ENCODE measurements at places on chromosomes 6 and 20.

GRCh38 chr6:45378334-45378926 lies 696 bp upstream of the SUPT3H start:
- DNase-seq = peak; percentile 18

DNA sequence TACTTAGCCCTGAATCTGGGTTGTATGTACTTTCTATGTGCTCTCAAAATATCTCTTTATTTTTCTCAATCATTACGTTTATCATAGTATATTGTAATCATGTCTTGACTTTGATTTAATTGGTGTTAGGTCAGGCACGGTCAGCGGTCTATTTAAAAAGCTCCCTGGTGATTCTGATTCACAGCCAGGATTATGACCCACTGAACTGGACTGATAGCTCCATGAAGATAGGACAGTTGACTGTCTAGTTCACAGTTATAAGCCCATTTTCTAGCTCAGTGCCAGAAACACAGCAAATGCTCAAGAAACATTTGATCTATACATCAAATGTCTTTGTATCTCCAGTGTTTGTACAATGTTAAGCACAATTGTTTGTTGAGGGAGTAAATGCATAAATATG lies 111.5 kb upstream of the CCN2 start:
- no peak for DNase-seq

DNA sequence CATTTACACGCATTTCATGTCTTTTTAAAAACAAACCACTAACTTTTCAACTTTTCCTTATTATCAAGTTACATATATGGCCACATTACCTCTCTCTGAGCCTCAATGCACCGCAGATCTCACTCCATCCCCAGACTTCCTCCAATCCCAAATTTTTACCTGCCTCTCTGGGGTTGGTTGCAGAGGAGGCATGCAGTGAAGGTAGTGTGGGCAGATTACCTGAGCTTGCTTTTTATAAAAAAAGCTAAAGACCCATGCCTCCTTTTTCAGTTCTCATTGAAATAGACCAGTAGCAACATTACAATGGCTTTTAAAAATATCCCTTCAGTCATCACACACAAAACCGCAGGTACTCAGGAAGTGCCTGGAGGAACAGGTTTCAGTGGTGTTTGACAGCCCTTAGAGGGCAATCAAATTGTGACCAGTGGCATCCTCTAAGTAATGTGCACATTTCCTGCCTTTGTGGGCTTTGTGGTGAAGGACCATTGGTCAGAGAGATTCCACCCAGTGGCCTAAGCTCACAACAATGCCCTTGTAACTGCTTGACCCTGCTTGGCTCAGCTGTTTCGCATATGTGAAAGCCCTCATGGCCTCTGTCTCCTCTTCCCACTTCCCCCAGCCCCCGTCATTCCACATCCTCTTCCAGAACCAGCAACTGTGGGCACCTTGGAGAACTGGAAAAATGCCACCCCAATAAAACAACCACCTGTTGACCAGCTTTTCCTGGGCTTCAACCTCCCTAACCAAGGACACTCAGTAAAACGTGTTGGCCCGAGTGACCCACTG lies 30.2 kb upstream of the IL17A start:
- no peak for DNase-seq

GRCh38 chr6:43923376-43924221 lies 153.6 kb downstream of the VEGFA start:
- no peak for DNase-seq
